NCI-H2171 treated with DMSO at 0.1 percent for 48 hours (cell line): ENCODE measurements at places on chromosomes 12 and 14.

DNA sequence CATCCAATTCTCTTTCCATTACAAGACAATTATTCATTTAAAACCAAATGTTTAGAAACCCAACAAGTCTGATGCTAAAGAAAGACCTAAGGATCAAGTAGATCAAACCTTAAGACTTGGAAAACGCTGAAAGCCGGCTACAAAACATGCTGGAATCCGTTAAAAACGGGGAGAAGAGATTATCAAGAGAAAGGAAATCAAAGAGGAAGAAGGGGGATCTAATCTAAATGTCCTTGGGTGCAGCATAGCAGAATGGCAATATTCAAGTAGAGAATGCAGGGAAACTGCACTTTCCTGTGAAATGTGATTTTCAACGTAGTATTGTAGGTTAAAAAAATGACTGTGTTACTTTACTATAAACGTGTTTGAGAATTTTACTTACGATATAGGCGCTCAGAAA, 1.3 kb downstream of the PPP1R13B start:
- DNase-seq: no peak

DNA sequence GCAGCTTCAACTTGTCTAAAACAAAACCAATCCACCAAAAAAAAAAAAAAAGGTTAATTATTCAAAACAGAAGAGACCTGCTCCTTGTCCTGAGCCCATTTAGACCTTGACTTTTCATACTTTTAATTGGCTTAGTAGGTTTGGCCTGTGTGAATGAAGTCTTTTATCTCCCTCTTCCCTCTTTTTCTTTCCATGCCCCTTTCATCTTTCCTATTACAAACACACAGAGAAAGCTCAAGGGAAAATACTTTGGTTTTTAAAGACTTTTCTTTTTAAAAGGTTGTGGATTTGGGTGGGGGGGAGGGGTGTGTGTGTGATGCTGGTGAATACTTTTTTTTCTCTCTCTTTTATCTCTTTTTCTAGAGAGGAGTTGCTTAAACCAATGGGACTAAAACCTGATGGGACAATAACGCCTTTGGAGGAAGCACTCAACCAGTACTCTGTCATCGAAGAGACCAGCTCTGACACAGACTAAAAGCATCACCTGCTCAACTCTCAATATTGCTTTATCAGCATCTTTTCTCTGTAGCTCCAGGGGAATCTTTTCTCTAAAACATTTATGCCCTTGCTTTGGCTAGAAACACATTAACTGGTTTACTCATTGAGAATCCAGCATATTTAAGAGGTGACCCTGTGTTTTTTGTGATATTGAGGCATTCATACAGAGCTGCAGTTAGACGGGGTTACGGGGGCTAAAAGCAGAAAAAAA, 70.0 kb upstream of the TMEM263 start:
- DNase-seq: no peak

DNA sequence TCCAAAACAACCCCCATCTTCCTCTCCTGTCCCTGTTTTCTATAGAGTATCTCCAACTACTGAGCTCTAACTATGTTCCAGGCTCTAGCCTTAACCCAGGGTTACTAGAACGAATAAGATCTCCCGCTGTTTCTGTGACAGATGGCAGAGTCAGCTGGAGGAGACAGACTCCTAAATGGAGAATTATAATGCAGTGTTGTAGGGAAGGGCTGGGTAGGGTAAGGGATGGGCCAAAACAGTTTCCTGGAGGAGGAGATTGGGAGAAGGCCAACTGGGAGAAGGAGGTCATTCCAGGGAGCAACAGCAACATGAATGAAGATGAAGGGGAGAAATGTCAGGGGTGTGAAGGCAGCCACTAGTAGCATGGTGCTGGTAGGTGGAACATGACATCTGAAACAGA, 73.4 kb upstream of the ANO4 start:
- peak; percentile 89 for DNase-seq

- DNase-seq: no peak
Observed at GRCh38 chr14:22814941-22815713, at the start of gene SLC7A7. TSS of gene SLC7A7 (minus strand) at chr14:22815435. CDS start at chr14:22813398, 2,037 bp downstream.

DNA sequence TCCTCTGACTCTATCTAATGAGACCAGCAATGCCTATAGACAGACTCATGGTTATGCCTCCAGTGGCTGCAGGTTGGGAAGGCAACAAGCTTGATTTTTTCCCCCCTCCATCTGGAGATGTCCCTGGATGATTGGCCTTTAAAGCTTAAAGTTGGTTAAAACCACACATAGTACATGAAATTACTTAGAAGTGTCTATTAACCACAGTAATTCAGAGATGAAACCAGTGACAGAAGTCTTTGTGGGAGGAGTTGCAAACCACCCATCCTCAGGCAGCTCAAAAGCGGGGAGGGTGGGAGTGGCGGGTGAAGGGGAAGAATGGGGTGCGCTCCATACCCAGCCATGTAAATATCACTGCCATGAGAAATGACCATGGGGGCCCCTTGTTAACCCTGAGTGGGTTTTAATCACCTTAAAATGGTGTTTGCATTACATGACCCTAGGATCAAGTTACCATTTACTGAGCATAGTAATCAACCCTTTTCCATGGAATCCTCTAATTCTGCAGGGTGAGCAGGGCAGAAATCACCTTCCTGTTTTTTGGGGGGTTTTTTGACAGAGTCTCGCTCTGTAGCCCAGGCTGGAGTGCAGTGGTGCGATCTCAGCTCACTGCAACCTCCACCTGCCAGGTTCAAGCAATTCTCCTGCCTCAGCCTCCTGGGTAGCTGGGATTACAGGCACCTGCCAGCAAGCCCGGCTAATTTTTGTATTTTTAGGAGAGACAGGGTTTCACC, 133.5 kb downstream of the FOXN3 start:
- no peak for DNase-seq

GRCh38 chr14:28243600-28243999, 523.0 kb upstream of the FOXG1 start:
- no peak for DNase-seq

- no peak for DNase-seq
Observed at GRCh38 chr14:55547650-55548315, 32.2 kb upstream of the KTN1 start.

DNA sequence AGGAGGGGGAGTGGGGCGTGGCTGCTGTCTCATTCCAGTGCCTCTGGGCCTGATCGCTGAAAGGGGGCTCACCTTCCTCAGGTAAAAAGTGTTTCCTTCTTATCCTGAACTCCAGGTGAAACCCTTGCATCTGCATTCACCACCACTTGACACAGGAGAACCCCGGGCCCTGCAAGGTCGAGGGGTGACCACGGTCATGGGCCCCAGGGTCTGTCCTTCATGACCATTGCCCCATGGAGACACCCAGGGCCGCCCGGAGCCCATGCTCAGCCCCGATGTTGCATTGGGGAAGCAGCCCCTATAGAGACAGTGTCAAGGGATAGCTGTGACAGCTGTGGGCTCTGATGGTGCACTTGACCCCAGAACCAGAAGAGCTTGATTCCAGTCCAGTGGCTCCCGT, 34.4 kb upstream of the DYNC1H1 start:
- no peak for DNase-seq

GRCh38 chr14:56423544-56423943, 156.1 kb upstream of the TMEM260 start:
- no peak for DNase-seq

GRCh38 chr12:32567296-32567674, 111.8 kb upstream of the DNM1L start:
- no peak for DNase-seq

- no peak for DNase-seq
Observed at GRCh38 chr14:36659822-36660735, 1.6 kb upstream of the PAX9 start.

- DNase-seq: no peak
Observed at GRCh38 chr12:109714913-109715244, 1.3 kb downstream of the FAM222A start.

DNA sequence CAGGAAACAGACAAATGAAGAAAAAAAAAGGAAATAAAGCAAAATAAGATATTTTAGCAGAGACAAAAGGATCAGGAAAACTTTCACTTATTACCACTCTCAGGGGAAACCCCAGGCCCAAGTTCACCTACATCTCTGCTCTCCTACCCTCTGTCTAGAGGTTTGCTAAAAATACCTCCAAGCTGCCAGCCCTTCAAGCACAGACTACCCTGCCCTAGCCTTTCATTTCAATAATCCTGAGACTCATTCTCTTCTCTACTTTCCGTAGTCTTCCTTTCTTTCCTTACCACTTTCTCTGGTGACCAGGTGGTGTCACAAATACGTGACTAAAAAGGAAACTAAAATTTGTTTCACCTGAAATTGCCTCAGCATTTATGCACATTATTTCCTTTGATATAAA, 33.8 kb downstream of the RPAP3 start:
- no peak for DNase-seq

- no peak for DNase-seq
Observed at GRCh38 chr12:8157484-8158198, 826 bp downstream of the ZNF705A start.

DNA sequence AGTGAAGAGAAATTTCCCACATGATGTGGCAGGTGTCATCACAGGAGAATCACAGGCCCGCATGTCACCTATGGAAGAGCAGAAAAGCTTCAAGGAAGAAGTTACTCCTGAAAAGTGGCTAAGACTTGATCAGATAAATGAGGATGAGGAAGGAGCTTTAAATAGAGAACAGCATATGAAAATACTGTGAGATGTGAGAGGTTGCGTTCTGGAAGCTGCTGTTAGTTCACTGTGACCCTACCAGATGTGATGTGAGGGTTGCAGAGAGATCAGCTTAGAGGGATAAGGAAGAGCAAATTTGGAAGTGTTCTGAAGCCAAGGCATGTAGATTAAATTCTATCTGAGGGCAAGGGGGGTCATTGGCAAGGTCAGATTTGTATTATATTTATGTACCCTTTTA, 17.1 kb downstream of the ERP27 start:
- no peak for DNase-seq

- no peak for DNase-seq
Observed at GRCh38 chr14:99685151-99685591, 1.1 kb downstream of the CYP46A1 start.

DNA sequence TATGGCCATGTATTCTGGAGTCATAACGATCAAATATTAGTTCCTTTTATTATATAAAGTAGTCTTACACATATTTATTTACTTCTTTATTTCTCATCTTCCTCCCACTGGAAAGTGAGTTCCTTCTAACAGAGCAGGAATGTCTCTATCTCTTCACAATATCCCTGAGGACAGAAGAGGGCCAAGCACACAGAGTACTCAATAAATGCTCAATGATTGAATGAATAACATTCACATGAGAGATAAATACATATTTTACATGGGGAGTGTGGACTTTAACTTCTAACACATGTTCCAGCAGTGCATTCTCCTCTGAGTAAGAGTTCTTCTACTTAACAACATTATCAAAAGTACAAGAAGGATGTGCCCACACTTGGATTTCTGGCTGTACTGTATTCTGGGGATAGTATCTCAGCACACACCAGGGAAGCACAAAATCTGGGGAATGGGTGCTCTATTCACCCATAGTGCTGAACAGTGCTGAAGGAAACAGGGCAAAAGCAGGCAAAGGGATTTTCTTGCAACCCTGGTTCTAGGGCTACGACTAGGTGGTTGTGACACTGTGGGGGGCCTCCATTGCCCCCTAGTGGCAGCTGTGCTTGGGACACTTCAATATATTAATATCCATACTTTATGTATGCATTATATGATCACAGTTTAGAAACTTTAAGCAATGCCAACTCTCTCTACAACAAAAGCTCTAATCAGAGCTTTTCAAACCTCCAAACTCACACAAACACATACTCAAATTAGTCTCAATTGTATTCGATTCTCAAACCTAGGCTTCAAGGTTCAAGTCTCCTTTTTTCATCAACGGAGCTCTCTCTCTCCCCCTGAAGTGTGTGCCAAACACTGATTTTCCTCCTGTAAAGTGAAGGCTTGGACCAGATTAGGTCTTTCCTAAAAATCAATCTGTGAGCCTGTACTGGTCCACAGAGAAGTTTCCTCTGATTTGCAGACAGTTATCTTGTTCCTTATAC, 115.5 kb downstream of the SLC2A13 start:
- DNase-seq: peak; percentile 6

GRCh38 chr12:52241205-52241842, 8.3 kb downstream of the KRT7 start:
- peak; percentile 45 for DNase-seq

DNA sequence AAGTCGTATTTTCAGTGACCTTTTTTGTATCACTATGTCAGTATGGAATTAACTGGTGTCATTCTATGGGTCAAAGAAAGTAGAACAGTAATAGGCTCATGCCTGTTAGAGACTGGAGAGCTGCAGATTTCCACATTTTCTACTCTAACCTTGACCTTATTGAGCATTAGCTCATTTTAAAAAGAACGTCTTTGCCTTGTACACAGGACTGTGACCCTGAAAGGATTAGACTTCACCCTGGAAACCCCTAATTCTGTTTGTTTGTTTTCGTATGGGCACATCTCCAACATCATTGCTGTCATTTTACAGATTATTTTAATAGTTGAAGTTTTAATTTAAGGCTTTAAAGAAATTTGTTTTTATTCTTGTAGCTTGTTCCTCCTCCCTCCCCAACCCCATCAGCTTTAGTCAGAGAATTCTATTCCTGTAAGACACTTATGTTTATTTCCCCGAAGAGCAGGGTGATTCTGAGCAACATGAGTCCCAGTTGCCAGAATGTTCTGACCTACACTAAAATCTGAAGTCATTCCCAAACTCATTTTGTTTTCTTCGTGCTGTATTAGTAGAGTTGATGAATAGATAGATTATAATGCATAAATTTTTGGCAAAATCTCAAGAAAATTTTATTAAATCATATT, 451.3 kb downstream of the FOXG1 start:
- no peak for DNase-seq
